ENCODE measurements at places on chromosomes 7 and 10.

GRCh38 chr10:21514818-21515351, 10.6 kb downstream of the SKIDA1 start:
- no peak for DNase-seq

DNA sequence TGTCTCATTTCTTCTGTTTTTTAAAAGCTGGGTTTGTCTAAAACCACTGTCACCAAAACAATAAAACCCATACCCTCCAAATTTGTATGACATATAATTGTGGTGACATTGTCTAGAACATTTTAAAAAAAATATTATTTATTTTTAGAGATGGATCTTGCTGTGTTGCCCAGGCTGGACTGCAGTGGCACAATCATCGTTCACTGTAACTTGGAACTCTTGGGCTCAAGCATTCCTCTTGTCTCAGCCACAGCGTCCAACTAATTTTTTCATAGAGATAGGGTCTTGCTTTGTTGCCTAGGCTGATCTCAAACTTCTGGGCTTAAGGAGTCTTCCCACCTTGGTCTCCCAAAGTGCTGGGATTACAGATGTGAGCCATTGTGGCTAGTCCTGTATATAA, 116.5 kb downstream of the CCNY start:
- DNase-seq = no peak

DNA sequence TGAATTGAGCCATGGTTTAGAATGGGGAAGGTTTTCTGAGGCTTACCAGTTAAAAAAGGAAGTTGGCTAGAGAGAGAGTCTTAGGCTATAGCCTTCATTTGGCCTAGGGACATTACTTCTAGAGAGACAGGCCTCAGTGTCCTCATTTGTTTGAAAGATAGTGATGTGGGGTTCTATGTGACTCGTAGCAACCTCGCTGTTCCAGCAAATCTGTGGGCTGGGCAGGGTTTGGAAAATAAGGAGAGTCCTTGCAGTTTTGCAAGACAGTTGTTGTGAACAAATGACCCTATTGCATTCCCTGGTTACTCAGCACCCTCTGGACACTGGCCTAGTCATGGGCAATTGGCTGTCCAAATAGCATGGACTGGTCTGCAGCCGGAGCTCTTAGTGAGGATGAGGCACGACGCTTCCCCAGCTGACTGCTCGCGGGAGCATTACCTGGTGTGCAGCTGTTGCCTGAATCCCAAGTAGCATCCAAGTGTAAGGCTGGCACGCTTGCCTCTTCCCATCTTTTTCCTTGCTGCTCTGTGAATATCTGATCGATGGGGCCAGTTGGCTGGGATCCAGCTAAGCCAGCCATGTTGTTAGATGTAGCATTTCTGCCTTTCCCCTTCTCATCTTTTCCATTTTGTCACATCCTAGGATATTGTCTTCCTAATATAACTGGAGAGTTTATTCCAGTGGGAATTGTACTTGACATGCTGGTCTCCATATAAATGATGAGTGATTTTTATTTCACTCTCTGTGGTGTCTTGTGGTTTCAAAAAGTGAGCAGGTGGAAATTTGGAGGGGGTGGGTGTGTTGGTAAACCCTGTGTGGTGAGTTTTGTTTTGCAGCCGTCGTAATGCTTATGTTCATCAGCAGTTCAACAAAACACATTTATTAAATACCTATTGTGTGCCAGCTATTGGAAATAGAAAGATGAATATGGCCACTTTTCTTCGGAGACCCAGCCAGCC, 99.8 kb downstream of the SND1 start:
- no peak for DNase-seq

GRCh38 chr10:69570050-69570816, 3.0 kb downstream of the NEUROG3 start:
- DNase-seq = no peak

- no peak for DNase-seq
These were observed 92.0 kb upstream of the PRR15 start for GRCh38 chr7:29471444-29472138.

- no peak for DNase-seq
These were observed 174.8 kb downstream of the FOXP2 start for GRCh38 chr7:114589436-114589835.

- no peak for DNase-seq
These were observed 32.9 kb downstream of the SHTN1 start for GRCh38 chr10:116972131-116972530.

Measured in stimulated activated CD4-positive, alpha-beta T cell treated with anti-CD3 and anti-CD28 coated beads, Interleukin-12 subunit alpha, Interleukin-12 subunit beta, amount 100 ng/mL, for 24 hours (primary cell).